ENCODE measurements at places on chromosomes 5 and 9. TPM values are rescaled to one million over a fixed set of nuclear protein-coding genes. Genes with fewer than 3 reads are reported as not detected.

Gene OTULINL
- 2.3 TPM for polyA plus RNA-seq

GRCh38 chr9:130417602-130418001, 27.2 kb upstream of the ASS1 start:
- DNase-seq: peak; percentile 60

Gene GLIPR2
- polyA plus RNA-seq: 12.0 TPM

DNA sequence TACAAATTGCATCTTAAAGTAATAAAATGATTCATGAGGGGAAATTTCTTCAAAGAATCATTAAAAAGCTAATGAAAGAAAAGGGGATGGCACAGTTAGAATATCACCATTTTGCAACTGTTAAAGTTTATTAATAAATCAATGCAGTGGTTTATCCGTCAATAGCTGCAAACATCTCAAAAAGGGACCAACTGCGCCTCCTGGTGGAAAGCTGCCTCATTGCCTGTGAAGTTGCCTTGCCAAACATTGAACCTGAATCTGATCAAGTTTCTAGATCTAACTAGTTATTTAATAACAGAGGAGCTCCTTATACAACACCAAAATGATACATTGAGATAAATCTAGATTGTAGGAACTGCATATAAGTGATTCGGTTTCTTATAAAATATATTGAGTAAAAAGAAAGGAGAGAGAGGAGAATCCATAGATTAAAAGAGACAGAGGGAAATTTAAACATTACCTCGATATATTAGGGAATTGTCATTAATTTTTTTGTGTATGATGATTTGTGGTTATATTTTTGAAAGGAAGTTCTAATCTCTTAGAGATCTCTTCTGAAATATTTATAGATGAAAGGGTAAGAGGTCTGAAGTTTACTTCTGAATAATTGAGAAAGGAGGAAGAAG, 6.9 kb upstream of the NDUFB6 start:
- no peak for DNase-seq

Gene GFI1B
- polyA plus RNA-seq: 0.11 TPM

Gene TGFBI
- polyA plus RNA-seq: 6.2 TPM

GRCh38 chr5:176803943-176804498, 6.3 kb upstream of the UNC5A start:
- no peak for DNase-seq

GRCh38 chr9:90340421-90340820, 302.2 kb downstream of the DIRAS2 start:
- DNase-seq: no peak

DNA sequence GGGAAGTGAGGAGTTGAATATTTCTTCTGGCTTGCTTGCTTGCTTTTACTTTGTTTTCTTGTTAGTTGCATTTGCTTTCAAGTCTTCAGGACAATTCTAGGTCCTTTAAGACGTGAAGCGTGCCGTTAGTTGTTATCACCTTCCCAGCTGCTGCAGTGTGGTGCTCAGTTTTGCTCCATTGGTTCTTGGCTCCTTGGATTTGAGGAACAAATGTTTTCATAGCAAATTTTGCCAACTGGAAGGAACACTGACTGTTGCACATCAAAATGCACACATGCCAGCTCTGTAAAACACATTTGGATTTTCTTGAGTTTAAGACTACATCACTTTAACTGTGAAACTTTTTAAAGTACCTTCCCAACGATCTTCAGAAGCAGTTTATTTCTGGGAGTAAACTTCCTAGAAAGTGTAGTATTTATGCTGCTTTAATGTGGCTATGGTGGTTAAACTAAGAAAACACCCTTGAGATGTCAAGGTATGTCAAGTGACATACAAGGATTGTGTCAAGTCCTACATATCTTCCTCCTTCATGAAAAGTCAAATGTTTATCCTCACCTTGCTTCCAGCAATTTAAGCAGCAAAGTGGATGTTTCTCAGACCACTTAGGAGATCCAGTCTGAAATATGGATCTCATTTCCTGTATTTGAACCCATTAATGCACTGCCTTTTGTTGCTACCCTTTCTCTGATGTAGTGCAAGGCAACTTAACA, 24.9 kb downstream of the MOCS2 start:
- no peak for DNase-seq

DNA sequence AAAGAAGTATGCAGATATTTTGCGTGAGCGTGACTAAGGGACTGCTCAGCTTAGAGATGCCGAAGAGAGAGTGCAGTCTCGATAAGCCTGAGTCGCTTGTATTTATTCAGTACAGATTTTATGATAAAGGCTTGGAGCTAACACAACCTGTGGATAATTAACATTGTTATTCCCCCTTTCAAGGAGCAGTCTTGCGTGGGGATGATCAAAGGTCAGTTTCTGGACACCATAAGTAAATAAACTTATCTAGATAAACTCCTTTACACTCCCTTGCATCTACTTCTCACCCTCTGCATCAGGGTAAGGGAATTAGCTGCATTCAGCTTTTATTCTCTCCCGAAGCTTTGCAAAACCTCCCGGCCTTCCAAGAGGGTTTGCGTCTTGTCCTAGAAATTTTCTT, 357.8 kb upstream of the ST8SIA4 start:
- DNase-seq: no peak

Gene C9orf153
- polyA plus RNA-seq: 0.05 TPM

Gene PCSK5
- 5.6 TPM for polyA plus RNA-seq

DNA sequence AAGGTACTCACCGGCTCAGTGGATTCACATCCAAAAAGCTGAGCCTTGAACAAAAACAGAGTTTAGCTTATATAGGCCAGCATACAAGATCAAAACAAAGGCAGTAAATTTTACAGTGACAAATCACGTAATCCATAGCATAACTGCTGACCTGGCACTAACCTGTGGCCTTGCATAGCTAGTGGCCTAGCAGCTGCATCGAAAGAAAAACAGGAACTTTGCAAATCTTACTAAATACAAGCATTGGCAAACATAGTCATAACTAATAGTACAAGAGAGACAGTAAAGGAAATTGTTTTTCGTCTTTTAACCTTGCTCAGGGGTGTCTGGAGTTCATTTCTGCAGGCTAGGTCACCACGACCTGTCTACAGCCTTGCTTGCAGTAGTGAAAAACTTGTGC, 4.8 kb downstream of the HSDL2 start:
- DNase-seq: no peak

- DNase-seq: no peak
Measured at GRCh38 chr5:64341340-64341739, 164.5 kb upstream of the RGS7BP start.

GRCh38 chr9:35415402-35416097, 74.4 kb upstream of the RUSC2 start:
- no peak for DNase-seq

DNA sequence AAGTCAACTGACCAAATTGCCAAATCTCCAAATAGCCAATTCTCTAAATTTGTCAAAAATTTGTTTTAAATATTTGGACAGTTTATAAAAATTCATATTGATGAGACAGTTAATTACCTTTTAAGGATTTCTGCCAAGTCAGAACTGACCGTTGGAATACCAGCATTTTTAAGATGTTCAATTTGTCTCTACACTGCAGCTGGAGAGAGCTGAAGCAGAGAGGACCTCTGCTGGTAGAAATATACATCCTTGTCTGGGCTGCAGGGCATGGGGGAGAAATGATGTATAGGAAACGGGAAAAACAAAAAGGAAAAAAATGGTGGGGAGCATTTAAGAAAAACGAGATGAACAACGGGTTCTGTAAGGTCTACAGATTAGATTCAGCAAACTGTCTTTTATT, 16.8 kb downstream of the NR6A1 start:
- no peak for DNase-seq

GRCh38 chr9:111965566-111966019, 69.0 kb downstream of the UGCG start:
- no peak for DNase-seq

- no peak for DNase-seq
Measured at GRCh38 chr5:9354336-9355081, 191.4 kb downstream of the SEMA5A start.

Gene LTC4S
- 3.8 TPM for polyA plus RNA-seq

DNA sequence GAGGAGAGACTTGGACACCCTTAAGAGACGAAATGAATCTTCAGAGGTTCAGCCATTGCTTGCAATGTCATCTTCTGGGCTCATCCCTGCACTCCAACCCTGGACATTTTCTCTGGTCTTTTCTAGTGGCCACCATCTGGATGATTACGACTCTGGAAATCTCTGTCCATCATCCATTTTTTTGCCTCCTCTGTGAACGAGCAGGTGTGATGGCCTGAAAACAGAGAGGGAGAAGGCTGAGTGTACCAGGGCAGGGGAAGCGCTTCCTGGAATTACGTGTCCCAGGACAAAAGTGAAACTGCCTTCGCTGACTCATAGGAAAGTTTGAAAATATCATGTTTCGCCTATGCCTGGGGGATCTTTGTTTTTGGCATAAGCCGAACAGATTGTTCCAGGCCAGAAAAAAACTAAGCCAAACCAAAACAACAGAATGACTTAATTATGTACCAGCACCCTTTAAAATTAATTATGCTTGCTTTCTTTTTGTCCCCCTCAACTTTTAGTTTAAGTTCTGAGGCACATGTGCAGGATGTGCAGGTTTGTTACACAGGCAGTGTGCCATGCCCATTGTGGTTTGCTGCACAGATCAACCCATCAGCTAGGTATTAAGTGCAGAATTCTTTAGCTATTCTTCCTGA, 31.9 kb downstream of the ANKRD33B start:
- DNase-seq: no peak

GRCh38 chr9:130246126-130246525, 19.4 kb upstream of the HMCN2 start:
- DNase-seq: no peak

GRCh38 chr5:136070486-136071285, 41.9 kb downstream of the TGFBI start:
- no peak for DNase-seq

DNA sequence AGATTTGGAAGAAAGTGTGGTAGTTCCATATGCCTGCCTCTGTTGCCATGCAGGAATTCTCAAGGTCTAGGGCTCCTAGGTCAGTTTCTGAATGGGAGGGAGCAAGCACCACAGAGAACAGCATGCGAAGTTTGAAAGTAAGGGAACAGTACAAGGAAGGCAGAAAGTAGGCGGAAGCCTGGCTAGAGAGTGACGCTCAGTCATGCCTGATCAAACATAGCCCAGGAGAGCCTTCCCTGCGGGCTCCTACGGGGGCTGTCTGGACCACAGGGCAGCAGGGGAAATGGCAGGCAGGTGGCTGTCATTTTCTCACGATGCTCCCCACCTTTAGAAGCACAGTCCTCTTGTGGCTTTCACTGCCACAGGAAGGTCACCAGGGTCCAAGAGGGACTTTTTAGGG, 12.8 kb upstream of the STC2 start:
- no peak for DNase-seq

- DNase-seq: no peak
Measured at GRCh38 chr5:140855772-140856674, at the start of gene PCDHA10. TSS of gene PCDHA10 (plus strand) at chr5:140855897. CDS start at chr5:140856049, 152 bp downstream.

DNA sequence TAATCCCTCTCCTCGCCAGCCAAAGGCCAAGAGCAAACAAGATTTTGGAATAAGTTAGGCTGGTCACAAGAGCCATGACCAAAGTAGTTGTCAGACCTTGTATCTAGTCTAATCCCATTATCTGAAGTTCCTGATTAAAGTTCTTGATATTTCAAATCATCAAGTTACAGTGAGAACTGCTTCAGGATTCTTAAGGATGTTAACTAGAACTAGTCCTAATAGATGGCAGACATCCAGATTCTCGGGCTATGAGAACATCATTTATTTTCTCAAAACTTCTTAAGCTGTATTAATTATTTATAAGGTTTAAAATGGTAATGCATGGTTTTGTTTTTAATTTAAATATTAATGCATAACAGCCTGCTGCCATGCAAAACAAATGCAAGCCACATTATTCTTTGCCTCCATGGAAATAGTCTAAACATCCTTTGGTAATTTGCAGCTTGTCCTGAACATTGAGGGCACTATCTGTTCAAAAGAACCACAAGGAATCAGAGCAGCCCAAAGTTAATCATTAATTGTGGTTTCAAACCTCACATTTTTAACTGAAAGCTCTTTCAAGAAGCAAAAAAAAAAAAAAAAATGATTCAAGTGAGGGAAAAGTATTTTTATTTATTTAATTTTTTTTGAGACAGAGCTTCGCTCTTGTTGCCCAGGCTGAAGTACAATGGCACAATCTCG, 95.1 kb downstream of the TTC39B start:
- DNase-seq: no peak

DNA sequence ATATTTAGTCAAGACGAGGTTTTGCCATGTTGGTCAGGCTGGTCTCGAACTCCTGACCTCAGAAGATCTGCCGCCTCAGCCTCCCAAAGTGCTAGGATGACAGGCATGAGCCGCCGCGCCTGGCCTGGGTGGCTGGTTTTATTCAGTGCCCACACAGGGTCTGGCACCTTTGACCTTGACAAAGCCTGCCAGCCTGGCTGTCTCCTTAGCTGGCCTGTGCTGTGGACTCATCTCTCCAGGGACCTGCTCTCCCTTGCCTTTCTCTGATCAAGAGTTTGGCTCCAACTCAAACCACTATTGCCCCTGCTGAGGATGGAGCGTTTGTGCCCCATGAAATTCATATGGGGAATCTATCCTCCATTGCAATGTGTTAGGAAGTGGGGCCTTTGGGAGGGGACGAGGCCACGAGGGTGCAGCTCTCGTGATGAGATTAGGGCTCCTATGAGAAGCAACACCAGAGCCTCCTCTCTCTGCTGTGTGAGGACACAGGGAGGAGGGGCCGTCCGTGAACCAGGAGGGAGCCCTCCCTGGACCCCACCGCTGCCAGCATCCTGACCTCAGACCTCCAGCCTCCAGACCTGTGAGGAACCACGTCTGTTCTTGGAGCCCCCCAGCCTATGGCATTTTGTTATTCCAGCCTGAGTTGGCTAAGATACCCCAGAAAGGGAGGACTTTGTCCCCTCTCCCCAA, 45.0 kb downstream of the MRPL36 start:
- peak; percentile 34 for DNase-seq

Gene OTP
- polyA plus RNA-seq: not detected

GRCh38 chr5:118875131-118875530, 113.2 kb downstream of the DTWD2 start:
- no peak for DNase-seq

- DNase-seq: no peak
Measured at GRCh38 chr9:79671558-79671957, 99.8 kb downstream of the TLE4 start.

DNA sequence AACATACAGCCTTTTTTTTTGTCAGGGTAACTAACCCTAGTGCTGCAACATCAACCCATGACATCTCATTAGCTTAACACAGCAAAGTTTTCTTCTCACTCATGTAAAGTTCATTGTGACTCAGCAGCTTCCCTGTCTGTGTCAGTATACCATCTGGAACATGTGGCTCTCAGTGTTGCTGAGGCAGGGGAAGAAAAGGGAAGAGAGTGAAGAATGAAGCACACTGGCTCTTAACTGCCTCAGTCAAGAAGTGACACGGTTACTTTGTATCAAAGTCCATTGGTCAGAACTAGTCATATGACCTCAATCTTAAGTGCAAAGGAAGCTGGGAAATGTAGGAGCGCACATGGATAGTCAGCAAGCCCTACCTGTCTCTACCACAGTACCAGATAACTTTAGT, 185.0 kb upstream of the ELL2 start:
- no peak for DNase-seq

- DNase-seq: peak; percentile 66
Measured at GRCh38 chr5:135569755-135570452, 8.9 kb downstream of the CXCL14 start.

Gene ACTBL2
- polyA plus RNA-seq: not detected

Measured in H1 (cell line).